Fibroblast of lung (primary cell): ENCODE measurements at places on chromosomes 6 and 20.

- no peak overlapping the region for H3K27ac ChIP-seq
- peaks cover under 1% of the 10 kb centered on the region for H3K27me3 ChIP-seq
- H3K4me3 ChIP-seq: no peak overlapping the region
- no peaks in the 10 kb centered on the region for H3K4me1 ChIP-seq
- H3K36me3 ChIP-seq: no peaks in the 10 kb centered on the region
Measured at GRCh38 chr20:19735446-19735845, 22.6 kb upstream of the RIN2 start.

DNA sequence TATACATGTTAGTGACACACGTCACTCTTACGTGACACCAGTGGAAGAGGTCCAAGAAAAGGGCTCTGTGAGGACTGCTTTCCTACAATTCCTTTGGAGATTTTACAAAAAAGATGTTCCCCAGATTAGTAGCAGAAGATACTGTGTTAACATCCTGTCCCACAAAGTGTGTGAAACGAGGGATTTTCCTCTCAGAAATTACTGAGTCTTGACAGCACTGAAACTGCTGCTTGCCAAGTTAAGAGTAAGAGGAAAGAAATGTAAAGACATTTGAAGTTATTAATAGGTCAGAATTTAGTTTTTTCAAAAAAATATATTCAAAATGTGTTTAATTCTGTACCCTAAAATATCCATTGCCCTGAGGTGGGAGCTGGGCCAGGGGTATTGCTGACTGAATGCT is 58.8 kb upstream of the MAP7 start:
- H3K27ac ChIP-seq: peak overlapping the region; percentile 86
- no peaks in the 10 kb centered on the region for H3K27me3 ChIP-seq
- peak; percentile 86 for DNase-seq
- no peak overlapping the region for H3K4me3 ChIP-seq

DNA sequence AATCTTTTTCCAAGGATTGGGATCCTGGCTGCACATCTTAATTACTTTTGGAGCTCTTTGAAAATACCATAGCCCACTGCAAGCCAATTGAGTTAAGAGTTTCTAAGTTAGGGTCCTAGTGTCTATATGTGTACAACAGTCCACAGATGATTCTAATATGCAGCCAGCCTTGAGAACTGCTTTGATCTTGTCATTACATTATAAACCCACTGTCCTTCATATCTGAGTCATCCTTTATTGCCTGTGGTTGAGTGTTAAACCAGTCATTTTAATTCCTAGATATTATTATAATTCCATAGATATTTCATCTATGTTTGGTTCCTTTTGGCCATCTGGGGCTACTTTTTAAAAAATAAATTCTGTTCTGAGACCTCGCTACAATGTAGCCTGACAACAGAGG is 24.1 kb downstream of the MCM8 start:
- H3K27me3 ChIP-seq: no peaks in the 10 kb centered on the region
- H3K4me3 ChIP-seq: no peak overlapping the region
- H3K27ac ChIP-seq: no peak overlapping the region

GRCh38 chr6:124027392-124027791 is 223.7 kb downstream of the NKAIN2 start:
- no peak overlapping the region for H3K4me3 ChIP-seq
- H3K27ac ChIP-seq: no peak overlapping the region
- H3K4me1 ChIP-seq: no peaks in the 10 kb centered on the region

DNA sequence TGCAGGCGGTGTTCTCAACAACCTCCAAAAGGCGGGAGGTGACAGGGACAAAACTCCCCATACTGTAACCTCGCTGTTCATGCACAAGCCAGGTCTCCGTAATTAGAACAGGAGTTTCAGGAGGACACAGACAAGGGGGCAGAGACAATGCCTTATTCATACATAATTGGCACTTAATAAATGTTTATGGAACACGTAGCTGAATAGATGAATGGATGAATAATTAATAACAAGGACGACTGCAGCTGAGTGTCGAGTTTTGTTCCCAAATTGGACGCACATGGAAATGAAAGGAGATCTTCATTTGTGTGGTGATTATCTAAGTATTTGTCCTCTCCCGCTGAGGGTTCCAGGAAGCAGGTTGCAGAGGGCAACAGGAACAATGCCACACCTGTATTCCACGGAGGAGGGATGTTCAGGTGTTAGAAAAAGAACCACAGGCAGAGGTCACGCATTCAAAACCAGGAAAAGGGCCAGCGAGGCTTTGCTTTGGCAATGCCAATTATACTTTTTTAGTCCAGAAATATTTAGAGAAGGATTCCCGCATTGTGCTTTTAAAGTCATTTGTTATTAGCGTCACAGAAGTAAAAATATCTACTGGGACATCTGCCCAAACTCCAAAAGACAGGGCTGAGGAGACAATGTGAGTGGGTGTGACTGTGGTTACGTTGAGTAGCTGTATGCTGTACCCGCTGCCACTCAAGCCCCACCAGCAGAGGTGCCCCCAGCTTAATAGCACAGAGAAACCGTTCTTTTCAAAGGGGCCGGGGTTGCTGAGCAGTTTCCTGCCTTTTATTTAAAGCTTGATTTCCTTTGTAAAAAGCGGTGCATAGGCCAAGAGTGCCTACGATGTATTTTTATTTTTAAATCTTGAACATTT is 123.3 kb downstream of the PXDC1 start:
- no peak overlapping the region for H3K27ac ChIP-seq
- H3K4me3 ChIP-seq: no peak overlapping the region
- H3K27me3 ChIP-seq: peaks cover 8% of the 10 kb centered on the region
- H3K4me1 ChIP-seq: no peaks in the 10 kb centered on the region
